ENCODE measurements at places on chromosomes 16 and 17.

GRCh38 chr17:81389585-81389984 lies 5.7 kb upstream of the BAHCC1 start:
- no peak for DNase-seq

GRCh38 chr16:72858665-72859493 lies 189.0 kb downstream of the ZFHX3 start:
- no peak for DNase-seq

- DNase-seq: no peak
These were observed 2.6 kb downstream of the FZD2 start for GRCh38 chr17:44559634-44560554.

DNA sequence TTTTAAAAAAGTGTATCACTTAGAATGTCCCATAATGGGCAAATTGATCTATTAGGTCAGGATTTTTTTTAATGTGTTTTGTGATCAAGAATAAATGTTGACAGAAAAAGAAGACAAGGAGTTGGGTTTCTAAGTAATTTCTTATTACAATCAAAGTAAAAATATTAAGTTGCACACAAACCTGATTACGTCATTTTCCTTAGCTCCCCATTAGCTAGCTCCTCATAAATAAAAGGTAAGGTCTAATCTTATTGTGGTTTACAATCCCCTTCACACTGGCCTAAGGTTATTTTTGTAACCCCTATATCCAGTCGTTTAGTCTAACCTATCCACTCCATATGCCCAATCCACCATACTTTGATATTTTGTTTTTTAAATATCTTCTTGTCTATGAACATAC lies 7.6 kb downstream of the CA10 start:
- no peak for DNase-seq
